ENCODE measurements at places on chromosomes 2 and 18.
A peak's percentile ranks its signal among the peaks of the same experiment; 100 is the strongest.

DNA sequence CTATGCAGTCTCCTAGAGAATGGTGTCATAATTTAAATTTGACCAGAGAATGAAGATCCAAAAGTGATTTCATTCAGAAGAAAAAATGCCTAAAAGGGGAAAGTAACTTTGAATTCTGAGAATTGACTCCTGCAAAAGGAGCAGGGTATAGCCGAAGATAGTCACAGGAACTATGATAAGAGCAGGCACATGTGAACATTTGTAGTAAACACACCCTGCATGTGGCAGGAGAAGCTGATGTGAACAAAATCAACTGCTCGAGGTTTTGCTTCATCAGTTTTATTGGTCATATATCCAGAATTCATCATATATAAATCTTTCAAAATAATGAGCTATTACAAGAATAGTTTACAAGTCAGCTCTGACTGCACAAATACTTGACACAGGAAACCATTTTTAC lies 14.0 kb downstream of the MCFD2 start:
- no peak for DNase-seq

GRCh38 chr2:15471606-15472005 lies 89.5 kb downstream of the NBAS start:
- no peak for DNase-seq

- no peak for DNase-seq
Measured at GRCh38 chr2:117492209-117492851, 322.2 kb upstream of the DDX18 start.

GRCh38 chr2:96547203-96547641 lies 10.7 kb downstream of the ARID5A start:
- DNase-seq, result no peak

GRCh38 chr2:152594792-152595191 lies 122.5 kb downstream of the PRPF40A start:
- no peak for DNase-seq

- peak; percentile 65 for DNase-seq
Measured at GRCh38 chr2:98455494-98455976, 10.9 kb downstream of the INPP4A start.

GRCh38 chr2:149686136-149687051 lies 98.8 kb upstream of the MMADHC start:
- DNase-seq, result no peak

GRCh38 chr2:36170805-36171204 lies 184.8 kb upstream of the CRIM1 start:
- no peak for DNase-seq

GRCh38 chr2:176124110-176124946 lies 1.8 kb downstream of the HOXD9 start:
- DNase-seq, result no peak

DNA sequence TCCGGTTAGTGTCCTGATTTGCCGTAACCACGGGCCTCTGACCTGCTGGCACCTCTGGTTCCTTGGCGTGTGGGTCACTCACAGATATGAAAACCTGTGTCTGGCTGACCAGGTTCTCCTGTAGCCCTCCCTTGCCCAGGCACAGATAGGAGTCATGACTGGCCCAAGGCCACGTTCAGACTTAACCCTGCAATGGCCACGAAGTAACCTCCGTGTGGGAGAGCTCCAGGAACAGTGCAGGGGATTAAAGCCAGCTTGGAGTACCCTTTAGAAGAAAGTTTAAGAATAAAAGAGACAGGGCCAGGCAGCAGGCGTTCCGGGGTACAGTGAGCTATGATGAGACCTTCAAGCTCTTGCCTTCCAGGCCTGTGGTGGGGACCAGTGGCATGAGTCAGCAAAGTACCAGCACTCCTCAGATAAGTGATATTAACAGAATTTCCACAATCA lies 25.5 kb downstream of the CENPO start:
- DNase-seq, result peak; percentile 5

DNA sequence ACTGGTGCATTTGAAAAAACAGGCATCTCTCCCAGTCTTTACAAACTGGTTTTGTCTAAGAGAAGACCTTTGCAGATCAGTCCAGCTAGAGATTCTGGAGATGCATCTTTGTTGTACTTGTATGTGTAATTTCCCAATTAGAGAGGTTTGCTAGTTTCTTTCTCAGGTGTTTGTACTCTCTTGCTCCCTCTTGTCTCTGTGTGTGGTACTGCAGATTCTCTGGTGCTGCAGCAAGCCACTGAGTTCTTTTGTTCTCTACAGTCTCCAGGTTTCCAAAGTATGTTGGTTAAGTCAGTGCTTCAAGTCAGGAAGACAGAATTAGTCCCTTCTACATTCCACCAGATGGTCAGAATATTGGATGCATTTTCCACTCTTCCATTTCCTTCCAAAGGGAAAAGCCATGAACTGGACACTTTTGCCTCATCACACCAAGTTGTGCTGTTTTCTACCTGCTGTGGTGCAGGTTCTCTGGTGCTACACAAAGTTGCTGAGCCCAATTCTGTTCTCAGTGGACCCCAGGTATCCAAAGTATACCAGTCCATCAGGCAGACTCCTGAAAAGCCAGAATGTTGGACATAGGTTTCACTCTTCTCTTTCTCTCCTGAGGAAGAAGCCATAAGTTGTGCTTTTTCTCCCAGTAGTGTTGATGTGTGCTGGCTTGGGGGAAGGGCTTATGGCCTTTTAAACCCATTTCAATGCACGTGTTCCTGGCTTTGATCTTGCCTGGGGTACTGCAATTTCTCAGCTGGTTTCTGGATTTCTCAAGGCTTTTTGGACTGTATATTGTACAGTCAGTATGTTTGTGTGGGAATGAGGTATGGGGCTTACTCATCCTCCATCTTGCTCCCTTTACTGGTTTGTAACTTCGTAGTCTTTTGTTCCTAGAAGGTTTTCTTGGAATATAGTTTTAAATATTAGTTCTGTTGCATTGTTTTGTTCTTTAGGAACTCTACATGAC lies 29.8 kb downstream of the EPC2 start:
- peak; percentile 33 for DNase-seq

DNA sequence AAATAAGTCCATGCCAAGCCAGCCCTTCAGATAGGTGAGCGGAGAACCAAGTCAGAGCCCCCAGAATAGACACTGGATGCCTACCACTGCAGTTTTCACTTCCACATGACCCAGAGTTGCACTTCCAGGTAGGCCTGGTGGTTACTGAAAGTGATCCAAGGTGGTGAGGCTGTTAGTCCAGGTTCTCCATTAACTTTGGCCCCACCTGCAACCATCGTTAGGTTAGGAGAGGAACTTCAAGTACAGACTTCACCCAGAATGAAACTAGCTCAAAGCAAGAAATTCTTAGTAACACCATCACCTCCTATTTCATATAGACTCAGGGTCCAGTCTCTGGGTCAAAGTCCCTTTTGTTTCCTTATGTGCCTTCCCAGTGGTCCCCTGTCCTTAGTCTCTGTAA lies 293.1 kb upstream of the ID2 start:
- DNase-seq, result no peak

- DNase-seq, result no peak
Measured at GRCh38 chr2:164792316-164793170, 49.1 kb downstream of the COBLL1 start.

- DNase-seq, result no peak
Measured at GRCh38 chr2:84899304-84900204, 5.9 kb upstream of the TMSB10 start.

GRCh38 chr2:203383038-203383437 lies 54.8 kb downstream of the ABI2 start:
- no peak for DNase-seq

DNA sequence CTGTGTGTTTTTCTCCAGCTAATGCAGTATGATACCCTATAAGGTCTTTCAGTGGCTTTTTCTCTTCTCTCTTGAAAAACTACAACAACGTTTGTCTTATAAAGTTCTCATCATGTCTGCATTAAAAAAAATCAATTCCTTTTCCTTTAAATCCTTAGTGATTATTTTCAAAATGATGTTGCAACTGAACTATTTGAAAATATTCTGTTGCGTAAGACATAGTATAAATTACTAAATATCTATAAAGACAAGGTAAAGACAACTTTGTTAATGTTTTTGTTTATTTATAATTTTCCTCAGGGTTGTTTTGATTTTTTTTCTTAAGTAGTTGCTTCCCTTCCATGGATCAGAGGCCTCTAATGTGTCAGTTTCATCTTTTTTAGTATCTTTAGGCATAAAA lies 21.2 kb downstream of the PARD3B start:
- DNase-seq, result no peak

GRCh38 chr2:194672994-194673393 lies 984.0 kb upstream of the SLC39A10 start:
- DNase-seq, result no peak

DNA sequence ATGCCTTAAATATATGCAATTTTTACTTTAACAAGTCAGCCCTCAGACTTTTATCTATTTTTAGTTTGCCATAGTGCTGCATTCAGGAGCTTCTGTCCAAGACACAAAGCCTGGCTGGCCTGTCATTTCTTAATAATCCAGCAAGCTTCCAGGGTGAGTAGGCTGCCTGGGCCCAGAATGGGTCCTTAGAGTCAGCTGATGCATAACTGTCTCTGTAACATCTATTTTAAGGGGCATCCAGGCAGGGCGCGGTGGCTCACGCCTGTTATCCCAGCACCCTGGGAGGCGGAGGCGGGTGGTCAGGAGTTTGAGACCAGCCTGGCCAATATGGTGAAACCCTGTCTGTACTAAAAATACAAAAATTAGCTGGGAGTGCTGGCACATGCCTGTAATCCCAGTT lies 11.8 kb upstream of the GNLY start:
- no peak for DNase-seq

DNA sequence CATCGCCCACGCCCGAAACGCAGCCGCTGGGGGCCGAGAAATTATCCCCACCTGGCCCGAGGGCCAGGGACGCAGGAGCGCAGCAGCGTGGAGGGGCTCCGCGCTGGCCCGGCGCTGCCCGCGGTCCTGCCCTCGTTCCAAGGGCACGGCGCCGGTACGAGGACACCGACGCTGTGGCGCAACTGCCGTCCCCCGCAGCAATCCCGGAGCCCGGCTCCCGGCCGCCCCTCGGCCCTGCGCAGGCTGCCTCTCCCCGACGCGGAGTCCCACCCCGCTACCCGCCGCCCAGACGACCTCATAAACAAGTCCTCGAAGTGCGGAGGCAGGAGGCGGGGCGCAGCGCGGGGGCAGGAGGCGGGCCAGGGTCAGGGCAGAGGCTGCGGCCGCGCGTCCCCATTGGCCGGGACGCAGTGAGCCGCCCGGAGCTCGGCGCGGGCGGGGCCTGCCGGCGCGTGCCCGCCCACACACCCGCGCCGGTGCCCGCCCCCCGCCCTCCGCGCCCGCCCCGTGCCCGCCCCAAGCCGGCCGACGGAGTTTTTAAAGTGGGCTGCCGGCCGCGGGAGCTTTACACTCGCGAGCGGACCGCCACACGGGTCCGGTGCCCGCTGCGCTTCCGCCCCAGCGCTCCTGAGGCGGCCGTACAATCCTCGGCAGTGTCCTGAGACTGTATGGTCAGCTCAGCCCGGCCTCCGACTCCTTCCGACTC lies at the start of gene EPAS1:
Gene EPAS1, plus strand, starts transcription at position 568 of the 706 bp plus-strand sequence. CDS start 505 bp downstream, outside the sequence.
- DNase-seq, result peak; percentile 87

DNA sequence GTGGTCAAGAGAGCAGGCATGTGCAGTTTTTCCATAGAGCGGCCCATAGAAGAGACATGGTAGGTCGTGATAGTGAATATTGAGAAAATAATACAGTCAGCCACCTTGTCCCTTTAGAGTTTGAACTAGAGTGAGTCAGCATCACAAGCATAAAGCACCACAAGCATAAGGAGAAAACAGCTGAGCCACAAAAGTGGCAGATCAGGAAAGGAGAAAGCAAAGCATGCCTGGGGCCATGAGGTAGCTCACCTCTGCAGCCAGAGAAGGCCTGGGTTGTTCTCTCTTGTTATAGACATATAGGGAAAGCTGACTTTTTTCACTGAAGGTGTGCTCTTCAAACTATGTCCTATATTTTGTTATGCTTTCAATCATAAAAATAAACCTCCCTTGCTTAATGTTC lies 879.0 kb downstream of the DSC3 start:
- DNase-seq, result no peak

DNA sequence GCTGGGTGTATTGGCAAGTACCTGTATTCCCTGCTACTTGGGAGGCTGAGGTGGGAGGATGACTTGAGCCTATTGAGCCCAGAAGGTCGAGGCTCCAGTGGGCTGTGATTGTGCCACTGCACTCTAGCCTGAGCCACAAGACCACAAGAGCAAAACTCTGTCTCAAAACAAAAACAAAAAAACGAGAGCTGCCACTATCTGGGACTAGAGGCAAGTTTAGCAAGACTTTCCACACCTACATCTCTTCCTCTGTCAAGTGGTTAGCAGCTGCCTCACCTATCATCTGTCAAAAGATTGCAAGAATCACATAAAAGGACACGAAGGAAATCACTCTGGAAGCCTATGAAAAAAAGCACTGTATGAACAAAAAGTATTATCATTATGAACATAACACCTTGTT lies 55.2 kb upstream of the RIOK3 start:
- DNase-seq, result peak; percentile 37

- no peak for DNase-seq
Measured at GRCh38 chr2:64354857-64355680, 98.9 kb upstream of the LGALSL start.

DNA sequence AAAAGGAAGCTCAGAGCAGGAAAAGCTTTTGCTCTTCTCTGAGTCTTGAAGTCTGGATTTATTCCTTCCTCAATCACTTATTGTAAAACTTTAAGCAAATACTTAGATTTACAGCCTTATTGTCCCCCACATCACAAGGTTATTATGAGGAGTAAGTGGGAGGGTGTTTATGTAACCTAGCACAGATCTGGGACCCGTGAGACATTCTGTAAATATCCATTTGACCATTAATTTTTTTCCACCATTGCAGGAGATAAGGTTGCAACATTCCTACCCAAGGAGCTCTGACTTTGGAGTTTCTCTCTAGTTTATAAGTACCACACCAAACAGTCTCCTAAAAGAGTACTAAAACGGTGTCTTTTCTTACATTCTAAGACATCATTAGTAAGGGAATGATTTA lies 52.1 kb upstream of the CTIF start:
- no peak for DNase-seq

DNA sequence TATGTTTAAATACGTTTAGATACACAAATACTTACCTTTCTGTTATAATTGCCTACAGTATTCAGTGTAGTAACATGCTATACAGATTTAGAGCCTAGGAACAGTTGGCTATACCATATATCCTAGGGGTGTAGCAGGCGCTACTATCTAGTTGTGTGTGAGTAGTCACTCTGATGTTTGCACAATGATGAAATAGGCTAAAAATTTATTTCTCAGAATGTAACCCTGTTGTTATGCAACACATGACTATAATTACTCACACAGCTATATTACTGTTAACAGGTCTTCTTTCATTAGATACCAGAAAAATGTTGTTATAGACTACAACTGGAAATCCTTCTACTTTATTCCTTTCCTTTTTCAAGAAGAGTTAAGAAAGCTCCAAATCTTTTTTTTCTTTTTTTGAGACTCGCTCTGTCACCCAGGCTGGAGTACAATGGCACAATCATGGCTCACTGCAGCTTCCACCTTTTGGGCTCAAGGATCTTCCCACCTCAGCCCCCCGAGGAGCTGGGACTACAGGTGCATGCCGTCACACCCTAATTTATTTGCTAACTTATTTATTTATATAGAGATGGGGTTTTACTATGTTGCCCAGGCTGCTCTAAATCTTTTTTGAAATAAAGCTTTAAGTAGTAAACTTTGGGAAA lies 48.5 kb downstream of the C2orf74 start:
- no peak for DNase-seq

- DNase-seq, result no peak
Measured at GRCh38 chr2:224562831-224563230, 22.3 kb downstream of the CUL3 start.

Measured in activated CD4-positive, alpha-beta T cell treated with anti-CD3 and anti-CD28 coated beads, Interleukin-2, amount 10 ng/mL, durations not matched to agents 7 days and 5 days (primary cell).